ENCODE measurements at places on chromosomes 3 and 15.
A peak's percentile ranks its signal among the peaks of the same experiment; 100 is the strongest.

GRCh38 chr15:96346409-96346970 lies 16.0 kb downstream of the NR2F2 start:
- no peak for DNase-seq

GRCh38 chr3:153756816-153757215 lies 364.4 kb upstream of the ARHGEF26 start:
- DNase-seq: no peak

- no peak for DNase-seq
Measured at GRCh38 chr15:66832664-66833063, 130.6 kb downstream of the SMAD6 start.

DNA sequence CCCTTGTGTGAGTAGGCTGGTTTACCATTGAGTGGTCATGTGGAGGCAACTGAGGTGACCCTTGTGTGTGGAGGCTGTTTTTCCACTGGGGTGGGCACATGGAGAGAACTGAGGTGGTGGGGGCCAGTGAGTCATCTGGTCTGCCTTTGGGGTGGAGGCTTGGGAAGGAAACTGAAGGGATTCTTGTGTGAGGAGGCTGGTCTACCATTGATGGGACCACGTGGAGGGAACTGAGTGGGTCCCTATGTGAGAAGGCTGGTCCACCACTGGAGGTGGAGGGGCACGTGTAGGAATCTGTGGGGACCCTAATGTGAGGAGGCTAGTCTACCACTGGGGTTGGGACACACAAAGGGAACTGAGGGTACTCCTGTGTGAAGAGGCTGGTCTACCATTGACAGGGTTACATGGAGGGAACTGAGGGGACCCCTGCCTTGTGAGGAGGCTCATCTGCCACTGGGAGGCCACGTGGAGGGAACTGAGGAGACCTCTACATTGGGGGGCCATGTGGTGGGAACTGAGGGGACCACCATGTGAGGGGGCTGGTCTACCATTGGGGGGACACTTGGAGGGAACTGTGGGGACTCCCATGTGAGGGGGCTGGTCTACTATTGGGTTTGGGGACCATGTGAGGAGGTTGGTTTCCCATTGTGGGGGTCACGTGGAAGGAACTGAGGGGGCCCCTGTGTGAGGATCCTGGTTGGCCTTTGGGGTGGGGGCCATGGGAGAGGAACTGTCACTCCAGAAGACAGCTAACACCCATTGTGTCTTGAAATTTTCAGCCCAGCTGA lies 164.5 kb downstream of the WNT7A start:
- no peak for DNase-seq

DNA sequence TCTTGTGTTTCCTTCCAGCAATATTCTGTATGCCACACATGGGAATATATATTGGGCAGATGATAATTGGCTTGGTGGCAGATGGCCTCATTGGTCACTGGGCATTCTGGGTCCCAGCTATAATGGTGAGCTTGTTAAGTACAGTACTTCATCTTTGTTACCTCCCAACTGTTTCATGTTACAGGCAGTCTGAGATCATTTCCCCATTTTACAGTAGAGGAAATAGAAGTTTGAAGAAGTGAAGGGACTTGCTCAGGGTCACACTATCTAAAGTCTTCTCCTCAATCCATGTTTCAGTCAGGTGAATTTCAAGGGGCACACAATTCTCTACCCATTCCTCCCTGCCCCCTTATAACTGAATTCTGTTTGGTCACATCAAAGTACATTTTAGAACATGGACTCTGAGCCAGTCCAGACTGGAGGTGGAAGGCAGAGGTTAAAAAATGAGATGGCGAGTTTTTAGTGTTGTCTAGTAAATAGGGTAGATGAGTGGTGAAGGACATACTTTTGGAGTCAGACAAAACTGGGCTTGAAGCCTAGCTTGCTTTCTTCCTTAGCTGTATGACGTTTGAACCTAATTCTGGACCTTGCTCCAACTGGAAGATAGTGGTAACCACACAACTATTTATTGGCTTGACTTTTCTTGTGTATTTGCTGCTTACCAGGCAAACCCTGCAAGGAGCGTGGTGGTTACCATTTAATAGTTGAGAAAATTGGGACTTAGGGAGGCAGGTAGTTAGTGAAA lies 2.5 kb downstream of the EEFSEC start:
- no peak for DNase-seq

DNA sequence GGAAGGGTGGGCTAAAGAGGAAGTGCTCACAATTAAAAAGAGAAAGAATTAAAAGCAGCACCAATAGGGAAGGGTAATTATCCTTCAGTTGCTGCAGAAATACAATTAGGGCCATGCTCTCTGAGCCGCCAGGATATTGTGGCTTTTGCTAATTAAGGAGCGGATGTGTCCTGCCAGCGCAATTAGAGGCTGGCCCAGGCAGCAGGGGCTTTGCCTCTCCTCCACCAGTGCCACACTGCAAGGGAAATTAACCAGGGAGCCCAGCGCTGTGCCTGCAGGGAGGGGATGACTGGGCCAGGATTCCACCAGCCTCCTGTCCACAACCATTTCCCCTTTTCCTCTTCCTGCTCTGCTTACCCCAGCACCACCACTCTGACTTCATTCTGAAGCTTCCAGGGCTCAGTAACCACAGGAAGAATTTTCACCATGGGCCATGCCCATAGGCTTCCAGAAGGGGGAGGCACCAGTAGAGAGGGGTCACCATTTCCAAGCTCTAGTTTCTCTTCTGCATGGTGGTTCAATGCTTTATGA lies 10.4 kb upstream of the AEN start:
- DNase-seq: no peak

- peak; percentile 55 for DNase-seq
Measured at GRCh38 chr3:43031485-43031884, 52.4 kb downstream of the GASK1A start.

GRCh38 chr3:45023675-45024074 lies 2.4 kb upstream of the CLEC3B start:
- DNase-seq: no peak

GRCh38 chr3:14154276-14154675 lies 24.1 kb downstream of the XPC start:
- DNase-seq: no peak

DNA sequence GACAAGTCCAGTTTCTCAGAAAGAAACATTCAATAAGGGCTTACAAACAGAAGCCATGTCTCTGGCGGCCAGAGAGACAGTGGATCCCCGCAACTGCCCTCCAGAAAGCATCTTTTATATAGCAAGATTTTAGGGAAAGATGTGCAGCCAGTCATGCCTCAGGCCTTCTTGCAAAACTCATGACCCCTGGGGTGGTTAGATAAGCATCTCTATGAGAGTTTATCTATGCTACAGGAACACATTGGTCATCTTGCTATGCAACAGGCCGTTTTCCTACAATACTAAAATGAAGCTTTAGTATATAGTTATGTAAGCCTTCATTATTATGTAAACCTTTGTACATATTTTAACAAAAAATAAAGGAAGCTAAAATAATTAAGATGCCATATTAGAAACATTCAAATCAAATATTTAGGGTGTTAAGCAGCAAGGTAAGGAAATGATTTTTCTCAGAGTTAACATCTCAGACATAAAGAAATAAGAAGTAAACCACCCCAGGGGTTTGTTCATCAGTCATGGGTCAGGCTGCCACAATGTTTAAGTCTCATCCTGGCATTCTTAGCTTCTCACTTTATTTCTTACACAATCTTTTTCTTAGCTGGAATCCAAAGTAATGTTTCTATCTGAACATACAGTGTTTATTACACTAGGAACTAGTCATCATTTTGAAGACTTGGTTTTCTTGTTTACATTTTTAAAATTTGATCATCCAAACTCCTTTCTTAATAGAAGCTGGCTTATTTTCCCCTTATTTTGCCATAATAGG lies 6.3 kb upstream of the FSIP1 start:
- DNase-seq: no peak

DNA sequence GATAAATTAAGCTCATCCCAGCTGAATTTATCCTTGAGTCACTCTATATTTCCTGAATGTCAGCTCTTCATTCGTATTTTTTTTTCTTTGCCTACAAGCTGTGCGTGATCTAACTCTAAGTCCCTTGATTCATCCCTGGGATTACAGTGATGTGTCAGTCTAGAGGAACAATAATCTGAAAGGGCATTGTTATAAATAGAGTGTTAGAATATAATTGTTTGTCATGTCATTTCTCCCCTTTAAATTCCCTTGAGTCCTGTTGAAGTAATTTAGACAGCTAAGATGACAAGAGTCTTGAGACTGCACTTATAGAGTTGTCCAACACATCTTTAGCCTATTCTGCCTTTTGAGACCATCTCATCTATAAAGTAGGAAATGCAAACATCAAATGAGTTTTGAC lies 621.8 kb downstream of the ZIC1 start:
- DNase-seq: no peak

GRCh38 chr3:124035463-124036121 lies 43.7 kb upstream of the ROPN1 start:
- DNase-seq: no peak

DNA sequence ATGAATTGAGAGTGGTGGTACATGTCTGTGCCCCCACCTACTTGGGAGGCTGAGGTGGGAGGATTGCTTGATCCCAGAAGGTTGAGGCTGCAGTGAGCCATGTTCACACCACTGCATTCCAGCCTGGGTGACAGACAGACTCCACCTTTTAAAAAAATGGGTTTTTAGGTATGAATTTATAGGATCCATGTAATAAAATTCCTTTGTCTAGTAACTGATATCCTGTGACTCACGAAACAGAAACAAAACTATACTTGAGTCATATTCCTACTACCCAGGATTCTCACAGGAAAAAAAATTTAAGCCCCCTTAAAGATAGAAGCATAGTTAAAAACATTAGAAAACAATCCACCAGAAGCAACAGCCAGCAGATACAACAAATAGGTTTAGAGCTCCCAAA lies 10.0 kb upstream of the CRTC3 start:
- no peak for DNase-seq

- DNase-seq: no peak
Measured at GRCh38 chr3:140470211-140470610, 207.7 kb upstream of the TRIM42 start.

- DNase-seq: no peak
Measured at GRCh38 chr3:178202194-178202593, 334.0 kb upstream of the KCNMB2 start.

DNA sequence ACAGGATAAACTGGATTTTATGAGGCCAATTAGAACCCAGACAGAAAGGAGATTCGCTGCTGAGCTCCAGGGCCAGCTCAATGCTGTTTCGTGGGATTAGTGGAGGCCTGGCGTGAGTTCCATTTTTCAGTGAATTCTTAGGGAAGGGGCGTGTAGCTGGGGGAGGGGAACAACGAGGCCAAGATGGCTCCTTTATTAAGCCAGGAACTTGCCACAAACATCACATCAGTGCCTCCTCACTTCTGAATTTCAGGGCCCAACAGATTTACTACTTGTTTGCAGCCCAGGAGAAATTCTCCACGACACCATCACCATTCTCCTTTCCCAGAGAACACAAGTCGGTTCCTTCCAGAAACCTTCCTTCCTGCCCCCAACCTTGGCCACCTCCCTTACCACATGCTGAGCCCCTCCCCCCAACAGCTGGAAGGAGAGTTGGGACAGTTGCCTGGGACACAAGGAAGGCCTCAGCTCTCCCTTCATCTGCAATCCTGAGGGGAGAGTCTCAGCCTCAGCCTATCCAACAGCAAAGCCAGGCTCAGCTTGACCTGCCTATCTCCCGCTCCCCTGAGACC lies 5.8 kb downstream of the IGDCC4 start:
- no peak for DNase-seq

DNA sequence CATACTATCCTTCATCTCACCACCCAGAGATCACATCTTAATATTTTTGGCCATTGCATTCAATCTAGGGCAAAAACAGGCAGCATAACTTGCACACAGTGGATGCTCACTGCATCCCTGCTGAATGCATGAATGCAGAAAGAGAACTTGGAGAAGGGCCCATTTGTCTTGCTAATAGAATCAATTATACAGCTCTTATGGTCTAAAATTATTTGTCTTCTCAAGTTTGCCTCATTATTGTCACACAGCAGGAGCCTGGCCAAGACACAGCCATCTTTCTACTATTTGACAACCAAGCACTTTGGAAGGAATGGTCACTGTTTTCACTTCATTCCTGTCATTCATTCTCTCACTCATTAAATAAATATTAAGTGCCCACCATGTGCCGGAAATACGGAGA lies 1.2 kb upstream of the ARHGEF26 start:
- no peak for DNase-seq

DNA sequence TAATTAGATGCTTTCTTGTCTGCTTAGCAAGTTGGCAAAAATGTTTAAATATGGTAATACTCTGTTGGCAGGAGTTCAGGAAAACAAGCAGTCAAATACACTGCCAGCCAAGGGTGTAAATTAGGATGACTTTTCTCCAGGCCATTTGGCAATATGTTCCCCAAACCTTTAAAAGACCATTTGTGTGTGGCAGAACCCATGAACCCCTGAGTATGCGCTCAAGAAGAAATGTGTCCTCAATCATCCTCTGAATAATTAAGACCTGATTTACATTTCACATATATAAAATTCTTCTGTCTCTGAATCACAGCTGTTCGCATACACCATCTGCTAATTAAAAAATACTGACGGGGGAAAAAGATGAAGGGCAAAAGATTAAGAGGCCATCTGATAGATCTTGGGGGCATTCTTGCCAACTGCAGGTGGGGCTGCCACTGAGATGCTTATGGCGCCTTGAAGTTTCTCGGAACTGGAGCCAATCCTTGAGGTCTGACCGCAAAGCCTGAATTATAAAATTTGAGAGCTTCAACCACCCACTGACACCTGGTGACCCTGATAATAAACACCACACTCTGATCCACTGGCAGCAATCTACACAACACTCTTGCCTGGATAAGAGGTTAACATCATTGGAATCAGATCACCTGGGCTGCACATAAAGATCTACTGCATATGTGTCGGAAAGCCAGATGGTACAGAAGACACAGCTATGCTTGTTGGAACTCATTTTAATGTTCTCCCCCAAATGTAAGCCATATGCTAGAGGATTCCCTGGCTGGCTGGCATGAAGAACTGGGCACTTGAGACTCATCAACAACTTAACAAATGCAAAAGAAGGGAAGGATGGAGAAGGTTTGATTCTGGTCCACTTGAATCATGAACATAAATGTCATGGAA lies 190.6 kb downstream of the OSBPL10 start:
- no peak for DNase-seq

- no peak for DNase-seq
Measured at GRCh38 chr15:93644595-93644994, 555.6 kb upstream of the RGMA start.
